Stimulated activated CD8-positive, alpha-beta memory T cell treated with anti-CD3 and anti-CD28 coated beads, Interleukin-7, amount 100 ng/mL, for 1 hour (primary cell): ENCODE measurements at places on chromosomes 1 and 21.

DNA sequence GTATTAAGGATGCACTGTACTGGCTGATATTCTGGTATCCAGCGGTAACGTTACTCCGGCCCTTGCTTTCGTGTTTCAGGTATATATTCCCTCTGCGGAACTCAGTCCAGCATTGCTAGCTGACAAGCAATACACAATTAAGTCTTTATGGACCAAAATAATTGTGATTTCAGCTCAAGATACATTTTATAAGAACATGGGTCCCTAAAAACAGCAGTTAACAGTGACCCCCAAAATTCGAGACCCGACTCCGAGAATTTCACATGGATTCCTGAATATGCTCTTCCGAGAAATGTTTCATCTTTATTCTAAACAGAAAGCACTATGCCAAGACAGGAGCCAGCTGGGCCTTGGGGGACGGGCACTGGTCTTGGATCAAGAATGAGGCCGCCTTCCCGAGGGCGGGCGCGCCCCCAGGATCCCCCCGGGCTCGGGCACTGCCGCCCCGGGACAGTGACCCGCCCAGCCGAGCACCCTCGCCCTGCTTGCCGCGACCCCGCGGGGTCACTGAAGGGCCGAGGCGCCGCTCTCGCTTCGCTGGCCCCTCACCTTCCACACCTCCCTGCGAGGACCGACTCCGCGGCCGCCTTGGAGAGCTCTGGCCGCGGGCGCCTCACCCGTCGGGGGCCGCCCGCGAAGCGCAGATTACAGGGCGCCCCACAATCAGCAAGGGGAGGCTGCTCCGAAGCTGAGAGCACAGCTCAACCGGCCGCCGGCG, 610 bp downstream of the SCYL3 start:
- peak; percentile 6 for DNase-seq

- no peak for DNase-seq
These were observed 95.6 kb upstream of the TSPAN2 start for GRCh38 chr1:115184951-115185331.

- DNase-seq: no peak
These were observed 76.3 kb downstream of the NPHP4 start for GRCh38 chr1:5915587-5916571.

- DNase-seq: no peak
These were observed 14.0 kb upstream of the AIM2 start for GRCh38 chr1:159090286-159091179.

GRCh38 chr1:248828845-248829244, 3.1 kb upstream of the SH3BP5L start:
- DNase-seq: no peak

DNA sequence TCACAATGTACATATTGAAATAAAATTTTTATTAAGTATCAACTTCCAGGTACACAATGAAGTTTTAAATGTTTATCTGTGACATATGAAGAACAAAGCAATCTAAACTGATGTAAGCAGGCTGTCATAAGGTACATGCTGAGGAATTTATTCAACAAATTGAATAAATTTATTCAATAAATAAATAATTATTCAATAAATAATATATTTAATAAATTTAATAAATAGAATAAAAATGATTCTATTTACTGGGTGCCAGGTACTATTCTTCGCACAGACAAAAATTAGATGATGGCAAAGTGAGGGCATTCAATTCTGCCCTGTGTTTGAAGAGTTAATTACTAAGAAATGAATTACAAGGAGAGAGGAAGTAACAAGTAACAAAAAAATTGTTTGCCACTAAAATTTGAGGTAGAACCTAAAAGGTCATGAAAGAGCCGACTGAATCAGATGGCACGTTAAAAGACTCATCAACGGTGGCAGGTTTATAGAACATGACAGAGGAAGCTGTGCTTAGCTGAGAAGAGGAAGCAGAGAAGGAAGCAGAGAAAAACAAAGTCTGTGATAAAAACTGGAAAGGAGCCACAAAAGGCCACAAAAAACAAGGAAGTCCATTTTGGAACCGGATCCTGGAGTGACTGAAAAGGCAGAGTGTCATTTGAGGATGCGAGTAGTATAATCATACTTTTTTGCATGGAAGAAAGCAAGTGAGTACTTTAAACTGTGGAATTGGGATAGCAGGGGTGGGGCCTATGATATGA, 2.2 kb upstream of the USP24 start:
- DNase-seq: no peak

- no peak for DNase-seq
These were observed 681 bp downstream of the B4GALT2 start for GRCh38 chr1:43979528-43980254.

DNA sequence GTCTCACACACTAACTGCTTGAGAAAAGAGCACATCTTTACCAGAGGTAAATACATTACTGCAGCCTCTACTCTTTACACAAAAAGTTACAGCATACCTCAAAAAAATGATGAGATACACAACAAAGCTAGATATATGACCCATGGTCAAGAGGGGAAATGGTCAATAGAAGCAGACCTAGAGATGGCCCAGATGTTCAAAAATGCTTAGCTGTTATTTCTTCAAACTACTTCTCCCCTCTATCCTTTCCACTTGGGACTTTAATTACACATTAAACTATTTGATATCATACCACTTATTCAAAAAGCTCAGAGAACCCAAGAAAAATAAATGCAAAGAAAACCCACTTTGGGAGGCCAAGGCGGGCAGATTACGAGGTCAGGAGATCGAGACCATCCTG, 12.8 kb downstream of the BRWD1 start:
- DNase-seq: no peak

GRCh38 chr1:48560577-48560976, 88.6 kb upstream of the SPATA6 start:
- DNase-seq: no peak

GRCh38 chr1:30172299-30172694, 551.1 kb downstream of the MATN1 start:
- no peak for DNase-seq
